Natural killer cell (primary cell): ENCODE measurements at places on chromosomes 4 and X.

DNA sequence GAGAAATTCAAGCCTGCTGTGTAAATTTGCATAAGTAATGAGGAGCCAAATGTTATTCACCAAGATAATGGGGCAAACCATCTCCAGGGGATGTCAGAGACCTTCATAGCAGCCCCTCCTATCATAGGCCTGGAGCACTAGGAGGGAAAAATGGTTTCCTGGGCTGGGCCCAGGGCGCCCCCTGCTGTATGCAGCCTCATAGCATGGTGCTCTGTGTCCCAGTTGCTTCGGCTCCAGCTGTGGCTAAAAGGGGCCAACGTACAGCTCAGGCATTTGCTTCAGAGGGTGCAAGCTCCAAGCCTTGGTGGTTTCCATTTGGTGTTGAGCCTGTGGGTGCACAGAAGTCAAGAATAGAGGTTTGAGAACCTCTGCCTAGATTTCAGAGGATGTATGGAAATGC, 859.3 kb downstream of the RPA4 start:
- no peak overlapping the region for H3K4me3 ChIP-seq
- no peak overlapping the region for H3K27ac ChIP-seq
- H3K27me3 ChIP-seq: no peaks in the 10 kb centered on the region
- no peak for DNase-seq

GRCh38 chr4:184649971-184650855, 675 bp downstream of the PRIMPOL start:
- H3K27ac ChIP-seq: peak overlapping the region; percentile 86
- H3K27me3 ChIP-seq: no peaks in the 10 kb centered on the region
- peaks cover 9% of the 10 kb centered on the region for H3K36me3 ChIP-seq
- H3K4me3 ChIP-seq: peak overlapping the region; percentile 89
- H3K4me1 ChIP-seq: peaks cover 25% of the 10 kb centered on the region

DNA sequence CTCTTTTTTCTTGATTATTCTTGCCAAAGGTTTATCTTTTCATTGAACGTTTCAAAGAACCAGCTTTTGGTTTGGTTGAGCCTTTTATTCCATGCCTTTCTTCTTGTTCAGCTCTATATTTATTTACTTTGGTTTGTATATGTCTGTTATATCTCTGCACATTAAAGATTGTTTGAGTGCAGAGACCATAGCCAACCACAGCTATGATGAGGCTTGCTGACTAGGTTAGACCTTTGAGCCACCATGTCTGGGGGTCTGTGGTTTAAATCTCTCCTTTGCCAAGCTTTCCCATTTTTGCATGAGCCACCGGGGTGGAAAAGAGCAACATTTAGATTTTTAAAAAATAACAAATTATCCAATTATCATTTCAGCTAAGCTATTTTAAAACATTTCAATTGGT, 96.1 kb downstream of the NHS start:
- no peak overlapping the region for H3K27ac ChIP-seq
- H3K27me3 ChIP-seq: no peaks in the 10 kb centered on the region
- H3K36me3 ChIP-seq: no peaks in the 10 kb centered on the region
- no peaks in the 10 kb centered on the region for H3K4me1 ChIP-seq
- H3K4me3 ChIP-seq: no peak overlapping the region
- DNase-seq: no peak

GRCh38 chr4:23889814-23890341, at the start of gene PPARGC1A:
TSS of gene PPARGC1A (minus strand) at chr4:23890047. CDS start at chr4:23889957, 90 bp downstream.
- no peak for DNase-seq
- no peak within 1 kb of the TSS for H3K27ac ChIP-seq
- H3K4me1 ChIP-seq: no peaks in the 10 kb centered on the region
- H3K36me3 ChIP-seq: no peaks in the 10 kb centered on the region

DNA sequence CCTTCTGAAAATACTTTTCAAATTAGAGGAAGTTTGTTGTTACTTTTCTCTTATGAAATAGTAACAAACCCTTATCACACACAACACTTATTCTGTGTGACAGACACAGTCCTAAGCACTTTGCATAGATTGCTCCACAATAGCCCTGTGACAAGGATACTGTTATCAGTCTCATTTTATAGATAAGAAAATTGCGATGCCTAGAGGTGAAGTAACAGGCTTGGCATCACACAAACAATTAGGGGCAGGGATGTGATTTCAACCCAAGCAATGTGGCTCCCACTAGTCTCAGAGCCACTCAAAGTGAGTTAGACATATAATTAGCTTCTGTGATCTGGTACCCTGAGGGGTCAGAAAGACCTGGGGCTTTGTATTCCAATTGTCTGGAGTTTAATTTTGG, 339.9 kb downstream of the FBXO8 start:
- H3K4me3 ChIP-seq: no peak overlapping the region
- no peaks in the 10 kb centered on the region for H3K4me1 ChIP-seq
- no peak for DNase-seq
- no peaks in the 10 kb centered on the region for H3K36me3 ChIP-seq
- H3K27me3 ChIP-seq: no peaks in the 10 kb centered on the region
